Ascending aorta (tissue), 2 donors: ENCODE measurements at places on chromosomes 2 and 18. TPM values are rescaled to one million over a fixed set of nuclear protein-coding genes. Genes with fewer than 3 reads are reported as not detected.

- no peak for DNase-seq
These were observed 8.6 kb downstream of the CLIP4 start for GRCh38 chr2:29123617-29124349.

DNA sequence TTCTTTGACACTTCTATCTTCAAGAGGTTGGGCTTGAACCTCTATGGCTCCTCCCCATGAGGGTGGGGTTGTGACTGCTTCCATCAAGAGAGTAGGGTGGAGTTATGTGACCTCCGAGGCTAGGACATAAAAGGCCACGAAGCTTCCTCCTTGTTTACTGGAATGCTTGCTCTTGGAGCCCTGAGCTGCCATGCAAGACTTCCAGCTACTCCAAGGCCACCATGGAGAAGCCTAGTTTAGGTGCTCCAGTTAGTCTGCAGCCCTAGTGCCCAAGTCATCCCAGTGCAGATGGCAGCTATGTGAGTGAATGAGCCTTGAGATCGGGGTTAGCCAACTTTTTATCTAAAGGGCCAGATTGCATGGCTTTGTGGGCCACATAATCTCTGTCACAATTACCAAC lies 2.4 kb upstream of the MERTK start:
- DNase-seq: no peak

DNA sequence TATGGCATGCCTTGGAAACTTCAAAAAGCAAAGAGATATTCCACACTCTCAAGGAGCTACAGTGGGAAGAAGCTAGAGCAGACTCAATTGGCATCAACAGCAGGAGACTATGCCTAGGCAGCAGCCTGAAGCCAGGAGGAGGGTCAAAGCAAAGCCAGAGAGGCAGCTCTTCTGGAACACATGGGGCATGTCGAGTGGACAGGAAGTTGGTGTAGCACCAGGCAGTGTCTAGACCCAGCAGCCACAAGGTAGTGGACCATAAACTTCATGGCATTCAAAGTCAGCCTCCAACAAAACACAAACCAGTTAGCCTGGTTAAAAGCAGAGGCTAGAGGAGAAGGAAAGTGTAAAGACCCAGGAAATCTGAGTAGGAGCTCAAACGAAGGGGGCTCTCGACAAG lies 311.2 kb upstream of the PKDCC start:
- DNase-seq: no peak

DNA sequence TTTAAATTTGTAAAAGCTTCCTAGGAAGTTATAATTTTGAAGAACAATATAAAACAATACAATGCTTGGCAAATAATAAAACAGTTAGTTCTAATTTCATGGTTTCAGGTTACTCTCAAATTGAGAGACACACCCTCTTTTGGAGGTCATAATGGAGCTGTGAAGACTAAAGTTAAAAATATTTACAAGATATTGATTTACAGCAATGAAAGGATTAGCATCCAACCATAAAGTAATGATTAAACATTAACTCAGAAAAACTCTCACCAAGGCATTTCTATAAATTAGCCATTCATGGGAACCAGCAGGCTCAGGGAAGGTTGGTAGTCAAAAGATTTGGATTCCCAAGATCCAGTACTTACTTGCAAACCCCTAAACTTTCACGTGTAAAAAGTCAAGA lies 6.4 kb downstream of the DPP4 start:
- DNase-seq: no peak

- no peak for DNase-seq
These were observed 344.4 kb downstream of the SETBP1 start for GRCh38 chr18:45025089-45025450.

DNA sequence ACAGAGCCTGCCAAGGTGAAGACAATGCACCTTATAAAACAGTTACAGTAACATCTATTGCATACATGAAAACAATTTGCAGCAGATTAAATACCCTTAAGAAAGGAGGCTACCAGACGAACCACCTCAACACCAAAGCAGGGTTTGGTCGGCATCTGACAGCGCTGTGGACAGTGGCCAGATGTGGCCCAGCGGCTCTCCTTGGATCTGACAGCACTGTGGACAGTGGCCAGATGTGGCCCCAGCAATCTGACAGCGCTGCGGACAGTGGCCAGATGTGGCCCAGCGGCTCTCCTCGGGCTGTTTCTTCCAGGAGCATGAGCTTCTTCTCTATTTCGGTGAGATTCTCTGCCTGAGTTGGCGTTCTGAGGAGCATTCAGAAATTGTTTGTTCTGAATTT lies 211.6 kb downstream of the ANKRD30B start:
- DNase-seq: peak; percentile 16

GRCh38 chr18:32362484-32362883 lies 108.2 kb downstream of the GAREM1 start:
- no peak for DNase-seq

- DNase-seq: no peak
These were observed 258.8 kb downstream of the GLI2 start for GRCh38 chr2:120994301-120994995.

- peak; percentile 44 for DNase-seq
These were observed 233.1 kb downstream of the SEPTIN10 start for GRCh38 chr2:109380502-109381326.

GRCh38 chr2:72150157-72150860 lies 2.6 kb upstream of the CYP26B1 start:
- peak; percentile 86 for DNase-seq

DNA sequence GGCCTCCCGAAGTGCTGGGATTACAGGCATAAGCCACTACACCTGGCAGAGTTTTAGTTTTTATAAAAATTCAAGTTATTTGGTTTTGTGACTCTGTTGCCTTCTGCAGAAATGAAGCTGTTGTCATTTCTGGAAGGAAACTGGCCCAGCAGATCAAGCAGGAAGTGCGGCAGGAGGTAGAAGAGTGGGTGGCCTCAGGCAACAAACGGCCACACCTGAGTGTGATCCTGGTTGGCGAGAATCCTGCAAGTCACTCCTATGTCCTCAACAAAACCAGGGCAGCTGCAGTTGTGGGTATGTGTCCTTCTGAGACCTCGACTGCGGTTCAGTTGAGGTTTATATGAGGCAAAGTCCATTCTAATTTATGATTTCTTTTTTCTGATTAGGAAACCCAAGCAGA lies 7.2 kb downstream of the MTHFD2 start:
- no peak for DNase-seq

DNA sequence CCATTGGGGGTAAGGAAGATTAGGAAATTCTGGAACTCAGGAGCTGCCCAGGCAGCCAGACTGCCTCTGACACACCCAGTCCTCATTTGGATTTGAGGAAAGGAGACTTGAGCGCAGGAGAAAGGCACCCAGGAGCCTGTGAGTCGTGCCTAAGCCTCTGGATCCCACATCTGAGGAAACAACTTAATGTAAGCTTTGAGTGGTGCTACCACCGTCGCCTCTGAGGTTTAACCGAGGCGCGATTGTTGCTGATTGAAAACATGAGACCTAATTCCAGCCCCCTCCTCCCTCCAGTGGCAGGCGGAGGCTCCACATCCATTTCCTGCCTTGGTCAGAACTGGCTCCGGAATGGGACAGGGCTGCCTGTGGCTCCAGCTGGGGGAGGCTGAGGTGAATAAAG lies 176.7 kb upstream of the PKDCC start:
- DNase-seq: no peak

DNA sequence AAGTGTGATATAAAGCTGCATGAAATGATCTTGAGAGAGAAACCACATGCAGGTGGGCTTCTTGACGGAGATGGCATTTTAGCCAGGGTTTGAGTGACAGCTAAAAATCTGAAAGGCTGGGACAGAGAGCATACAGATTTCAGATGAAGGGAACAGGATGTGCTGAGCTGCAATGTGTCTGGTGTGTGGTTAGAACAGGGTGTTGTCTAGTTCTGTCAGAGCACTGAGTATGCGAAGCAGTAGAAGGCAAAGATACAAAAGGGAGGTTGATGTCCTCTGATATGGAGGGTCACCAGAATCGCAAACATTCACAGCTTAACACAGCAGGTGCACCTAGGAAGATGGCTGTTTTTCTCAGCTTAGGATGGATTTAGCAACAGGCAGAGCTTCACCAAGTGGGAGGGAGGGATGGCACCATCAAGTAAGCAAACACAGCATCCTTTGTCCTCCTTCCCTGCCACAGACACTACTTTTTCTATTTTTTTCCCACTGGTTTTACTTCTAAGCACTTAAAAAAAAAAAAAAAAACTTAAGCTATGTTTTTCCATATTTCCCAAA lies 182.5 kb downstream of the TMX3 start:
- DNase-seq: no peak

- no peak for DNase-seq
These were observed 23.9 kb downstream of the PRKCE start for GRCh38 chr2:45675263-45675812.

The TXNDC2 gene
- not detected for total RNA-seq

The SERPINB8 gene
- total RNA-seq: 4.5 TPM

The HSBP1L1 gene
- 1.3 TPM for total RNA-seq

The MPP4 gene
- total RNA-seq: not detected
